Daoy (cell line): ENCODE measurements at places on chromosomes 6 and 20.

- no peak for DNase-seq
Observed at GRCh38 chr20:39039261-39039660, 77.1 kb downstream of the DHX35 start.

DNA sequence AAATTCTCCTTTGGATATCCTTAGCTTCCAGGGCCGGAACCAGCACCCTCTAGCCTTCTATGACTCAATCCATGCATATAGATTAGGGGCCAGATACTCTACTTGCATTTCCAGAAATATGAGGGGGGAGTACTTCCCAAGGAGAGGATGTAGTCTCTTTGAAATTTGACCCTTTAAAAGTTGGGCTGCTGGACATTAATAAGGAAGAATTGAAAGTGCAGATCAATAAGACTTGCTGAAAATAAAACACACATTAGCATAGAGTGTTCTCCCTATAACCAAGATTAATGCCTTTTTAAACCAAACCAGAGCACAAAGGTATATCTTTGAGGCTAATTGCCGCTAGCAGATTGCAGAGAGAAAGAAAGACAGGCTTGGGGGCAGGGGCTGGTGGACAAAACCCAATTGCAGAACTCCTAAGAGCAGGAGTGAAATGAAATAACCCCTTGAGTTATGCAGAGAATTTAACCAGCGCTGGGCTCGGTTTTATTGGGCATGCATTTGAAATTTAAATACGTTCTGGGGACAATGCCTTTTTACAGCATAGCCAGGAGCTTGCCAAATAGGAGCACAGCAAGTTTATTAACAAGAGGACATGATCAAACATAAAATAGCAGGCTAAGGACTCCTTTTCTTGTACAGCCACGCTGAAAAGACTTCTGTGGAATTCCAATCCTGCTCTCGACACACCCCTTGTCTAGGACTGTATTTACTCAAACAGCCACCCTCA lies 108.2 kb upstream of the SALL4 start:
- DNase-seq = peak; percentile 13

DNA sequence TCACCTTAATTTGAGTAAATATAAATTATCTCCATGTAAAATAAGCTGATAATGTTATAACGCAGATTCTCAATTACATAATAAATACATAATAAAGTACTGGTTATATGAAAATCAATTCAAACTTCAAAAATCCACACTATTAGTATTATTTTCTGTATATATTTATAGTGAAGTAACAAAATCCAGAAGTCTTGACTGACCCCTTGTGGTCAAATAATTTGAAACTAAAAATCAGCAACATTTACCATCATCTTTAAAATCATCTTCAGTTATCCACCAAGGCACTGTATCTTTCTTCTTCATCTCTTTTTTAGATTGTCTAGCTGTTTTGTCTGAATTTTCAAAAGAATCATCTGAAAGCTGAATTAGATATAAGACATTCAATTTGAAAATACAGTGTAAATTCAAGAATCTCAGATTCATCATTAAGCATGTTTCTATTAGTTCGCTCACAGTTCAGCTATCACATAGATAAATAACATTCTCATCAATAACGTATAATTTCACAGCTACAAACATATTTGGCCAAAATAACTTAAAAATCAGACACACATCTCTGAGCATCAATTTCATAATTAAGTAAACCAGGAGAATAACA lies 6.5 kb downstream of the CEP162 start:
- no peak for DNase-seq

GRCh38 chr20:51523276-51524013 lies 19.1 kb downstream of the NFATC2 start:
- DNase-seq = no peak
